ENCODE measurements at places on chromosomes 11 and 22.

GRCh38 chr11:64891215-64891848 is 12.9 kb upstream of the EHD1 start:
- no peak for DNase-seq

GRCh38 chr11:78039391-78039918 is 16.4 kb upstream of the KCTD14 start:
- DNase-seq, result no peak

GRCh38 chr11:36265793-36266628 is 23.2 kb downstream of the COMMD9 start:
- peak; percentile 40 for DNase-seq

GRCh38 chr11:45724153-45724552 is 58.7 kb upstream of the CHST1 start:
- DNase-seq, result no peak

DNA sequence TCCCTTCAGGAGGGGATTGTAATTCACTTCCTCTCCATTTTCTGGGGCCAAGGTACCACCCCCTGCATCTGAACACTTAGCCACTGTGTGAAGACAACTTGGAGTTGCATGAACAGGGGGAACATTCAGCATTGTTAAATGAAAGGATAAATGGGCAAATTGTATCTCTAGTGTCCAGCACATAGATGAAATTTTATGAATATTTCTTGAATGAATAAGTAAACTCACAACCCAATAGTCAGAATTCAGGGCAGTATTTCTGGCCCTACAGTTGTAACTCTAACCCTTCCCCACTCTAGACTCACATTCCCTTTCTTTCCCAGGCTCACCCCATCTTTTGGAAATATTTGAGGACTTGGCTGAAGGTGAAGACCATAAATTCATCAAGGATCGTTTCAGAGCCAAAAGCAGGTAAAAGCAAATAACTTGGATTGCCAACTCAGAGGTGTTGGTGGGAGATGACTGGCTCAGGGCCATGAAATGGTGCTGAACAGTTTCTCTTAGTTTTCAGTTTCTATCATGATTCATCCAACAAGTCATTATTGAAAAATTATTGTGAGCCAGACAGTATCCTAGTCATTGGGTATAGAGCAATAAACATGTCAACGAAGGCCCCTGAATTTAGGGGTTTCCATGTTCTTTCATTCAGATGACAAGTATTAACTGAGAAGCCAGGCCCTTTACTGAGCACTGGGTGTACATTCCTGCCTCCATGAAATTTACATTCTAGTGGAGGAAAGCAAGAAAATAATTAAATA is 33.3 kb upstream of the ZC3H12C start:
- DNase-seq, result no peak

DNA sequence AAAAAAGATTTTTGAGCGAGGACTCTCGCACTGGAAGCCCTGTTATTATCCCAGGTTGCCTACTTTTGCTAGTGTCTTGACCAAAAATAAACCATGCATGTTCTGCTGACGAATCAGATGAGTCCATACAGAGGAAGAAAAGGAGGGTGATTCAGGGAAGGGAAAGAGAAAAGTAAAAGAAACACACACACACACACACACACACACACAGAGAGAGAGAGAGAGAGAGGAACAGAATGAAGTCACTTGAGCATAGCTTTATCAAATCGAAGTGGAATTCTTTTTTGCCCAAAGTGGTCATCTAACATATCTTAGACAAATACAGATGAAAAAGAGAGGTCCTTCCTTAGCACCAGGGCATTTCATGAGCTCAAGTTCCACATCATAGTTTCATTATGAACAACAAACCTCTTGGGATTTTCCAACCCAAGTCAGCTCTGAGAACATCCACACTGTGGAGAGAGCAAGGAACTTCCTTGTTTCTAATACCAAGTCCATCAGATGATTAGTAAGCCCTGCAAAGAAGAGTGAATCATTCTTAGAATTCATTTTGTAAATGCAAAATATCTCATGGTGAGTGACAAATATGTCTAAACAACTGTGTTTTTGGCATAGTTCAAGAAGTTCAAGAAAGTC is 7.7 kb upstream of the MMP12 start:
- DNase-seq, result no peak

GRCh38 chr11:65329944-65330403 is 3.7 kb upstream of the DPF2 start:
- DNase-seq, result peak; percentile 65

DNA sequence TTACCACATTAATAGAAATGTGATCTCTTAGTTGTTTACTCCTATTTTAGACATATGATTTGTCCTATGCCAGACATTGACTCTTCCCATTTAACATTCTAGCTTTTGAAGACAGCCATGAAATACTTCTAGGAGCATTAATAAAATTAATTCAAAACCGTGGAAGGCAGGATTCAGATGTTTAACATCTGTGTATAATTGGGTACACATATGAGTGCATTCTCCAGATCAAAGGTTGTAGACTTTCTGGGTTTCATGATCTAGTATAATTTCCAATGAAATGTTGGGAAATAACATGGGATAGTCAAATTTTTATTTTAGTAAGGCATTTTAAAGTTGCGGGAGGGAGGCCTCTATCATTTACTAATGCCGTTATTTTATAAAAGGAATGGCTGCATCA is 35.2 kb upstream of the CCDC89 start:
- no peak for DNase-seq

- DNase-seq, result no peak
Observed at GRCh38 chr22:38733329-38733723, 22.5 kb downstream of the SUN2 start.

GRCh38 chr11:35815556-35816315 is 128.1 kb upstream of the LDLRAD3 start:
- DNase-seq, result no peak

DNA sequence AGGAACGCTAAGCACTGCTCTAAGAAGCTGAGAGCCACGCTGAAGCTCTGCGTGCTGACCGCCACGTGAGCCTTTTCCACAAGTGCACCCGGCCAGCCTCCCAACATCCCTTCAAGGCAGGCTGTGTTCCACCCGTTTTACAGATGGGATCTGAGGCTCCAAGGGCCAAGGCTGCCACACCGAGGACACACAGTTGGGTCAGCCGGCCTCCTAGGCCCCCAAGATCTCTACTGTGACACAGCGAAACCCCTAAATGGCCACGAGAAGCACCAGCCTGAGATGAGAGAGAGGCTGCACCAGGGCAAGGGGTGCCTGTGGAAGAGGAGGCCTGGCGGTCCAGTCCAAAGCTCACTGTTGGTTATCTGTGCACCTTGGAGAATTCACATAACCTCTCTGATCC is 11.8 kb upstream of the CD5 start:
- no peak for DNase-seq

DNA sequence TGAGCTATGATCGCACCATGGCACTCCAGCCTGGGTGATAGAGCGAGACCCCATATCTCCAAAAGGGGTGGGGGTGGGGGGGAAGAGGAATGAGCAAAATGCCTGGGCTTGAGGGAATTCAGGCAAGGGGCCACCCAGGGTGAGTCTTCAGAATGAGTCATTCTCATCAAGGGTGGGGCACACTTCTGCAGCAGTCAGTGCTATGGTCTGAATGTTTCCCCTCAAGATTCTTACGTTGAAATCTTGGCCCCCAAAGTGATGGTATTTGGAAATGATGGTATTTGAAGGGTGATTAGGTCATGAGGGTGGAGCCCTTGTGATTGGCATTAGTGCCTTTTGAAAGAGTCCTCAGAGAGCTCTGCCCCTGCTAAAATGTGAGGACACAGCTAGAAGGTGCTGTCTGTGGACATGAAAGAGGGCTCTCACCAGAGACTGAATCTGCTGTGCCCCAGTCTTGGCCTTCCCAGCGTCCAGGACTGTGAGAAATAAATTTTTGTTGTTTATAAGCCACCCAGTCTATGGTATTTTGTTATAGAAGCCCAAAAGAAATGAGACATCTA is 86.4 kb upstream of the THY1 start:
- no peak for DNase-seq

- DNase-seq, result no peak
Observed at GRCh38 chr11:93850594-93851018, at the start of gene VSTM5. Gene VSTM5, minus strand, starts transcription at chr11:93850618. Its CDS starts 116 bp downstream, at chr11:93850502.

DNA sequence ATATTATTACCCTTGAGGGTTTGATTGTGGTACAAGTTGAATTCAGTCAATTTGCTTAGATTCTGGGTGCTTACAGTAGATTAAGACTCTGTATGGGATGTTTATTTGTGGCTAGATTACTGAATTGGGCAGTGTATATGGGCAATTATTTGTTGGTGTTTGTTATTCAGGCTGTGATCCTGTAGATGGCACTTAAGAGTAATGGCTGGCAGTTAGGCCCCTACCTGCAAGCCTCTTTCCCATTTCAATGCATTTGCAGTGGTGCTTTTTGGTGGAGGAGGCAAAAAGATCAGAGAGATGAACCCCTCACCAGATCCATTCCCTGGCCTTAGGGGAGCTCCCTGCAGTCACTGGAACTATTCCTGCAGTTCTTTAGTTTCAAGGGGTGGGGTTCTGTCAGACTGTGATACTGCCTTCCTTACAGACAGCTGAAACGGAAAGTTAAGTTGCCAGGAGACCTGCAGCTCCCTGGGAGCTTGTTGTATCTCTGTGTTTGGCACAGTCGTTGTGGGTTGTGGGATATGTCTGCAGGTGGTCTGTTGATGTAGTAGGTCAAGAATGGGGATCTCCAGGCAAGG is 199.5 kb downstream of the AASDHPPT start:
- DNase-seq, result no peak

DNA sequence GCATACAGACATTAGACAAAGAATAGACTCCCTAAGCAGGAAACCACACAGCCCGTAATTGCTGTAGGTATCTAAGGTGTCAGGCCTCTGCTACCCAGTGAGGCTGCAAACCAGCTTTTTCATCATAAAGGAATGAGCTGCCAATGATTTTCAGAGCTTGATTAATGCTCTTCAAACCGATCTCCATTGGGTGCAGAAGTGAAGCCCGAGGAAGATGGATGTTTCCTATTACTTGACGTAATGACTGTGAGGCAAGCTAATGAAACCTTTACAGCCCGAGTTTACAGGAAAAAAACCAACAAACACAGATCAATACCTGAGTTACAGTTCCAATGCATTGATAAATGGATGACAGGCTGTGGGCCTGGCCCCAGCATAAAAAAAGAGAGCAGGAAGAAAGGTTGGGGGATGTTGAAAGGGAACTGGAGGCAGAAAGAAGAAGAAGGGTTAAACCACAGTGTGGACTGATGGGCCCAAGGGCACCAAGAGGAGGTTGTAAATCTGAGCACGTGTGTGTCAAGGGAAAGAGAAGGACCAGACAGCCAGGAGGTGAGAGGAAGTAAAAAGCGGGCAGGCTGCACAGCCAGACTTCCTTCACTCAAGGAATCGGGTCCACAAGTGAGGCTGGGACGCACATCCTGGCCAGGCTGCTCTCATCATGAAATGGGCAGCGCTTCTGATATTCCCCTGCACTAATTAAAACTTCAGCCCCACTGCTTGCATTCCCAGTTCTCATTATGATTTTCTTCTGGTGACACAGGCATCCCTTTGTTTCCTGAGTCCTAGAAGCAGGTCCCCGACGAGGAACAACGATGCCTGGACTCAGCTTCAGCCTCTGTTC is 70.6 kb upstream of the NTM start:
- no peak for DNase-seq

GRCh38 chr11:81839016-81839415 is 894.6 kb downstream of the FAM181B start:
- DNase-seq, result no peak

DNA sequence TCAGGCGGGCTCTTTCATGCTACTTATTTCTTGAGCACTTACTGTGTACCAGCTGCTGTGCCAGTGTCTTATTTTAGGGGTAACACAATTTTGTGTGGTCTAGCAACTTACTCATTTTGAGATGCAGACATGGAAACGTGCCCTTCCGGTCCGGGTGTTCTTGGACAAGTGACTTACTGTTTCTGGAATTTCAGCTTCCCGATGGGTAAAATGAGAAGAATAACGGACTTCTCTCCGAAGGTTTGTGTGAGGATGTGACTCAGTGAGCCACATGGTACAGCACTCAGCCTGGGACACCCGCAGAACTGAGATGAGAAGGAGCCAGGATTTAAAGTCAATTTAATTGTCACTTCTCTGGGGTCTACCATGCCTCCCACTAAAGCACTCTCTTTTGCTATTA is 114.5 kb upstream of the SYT13 start:
- DNase-seq, result no peak

DNA sequence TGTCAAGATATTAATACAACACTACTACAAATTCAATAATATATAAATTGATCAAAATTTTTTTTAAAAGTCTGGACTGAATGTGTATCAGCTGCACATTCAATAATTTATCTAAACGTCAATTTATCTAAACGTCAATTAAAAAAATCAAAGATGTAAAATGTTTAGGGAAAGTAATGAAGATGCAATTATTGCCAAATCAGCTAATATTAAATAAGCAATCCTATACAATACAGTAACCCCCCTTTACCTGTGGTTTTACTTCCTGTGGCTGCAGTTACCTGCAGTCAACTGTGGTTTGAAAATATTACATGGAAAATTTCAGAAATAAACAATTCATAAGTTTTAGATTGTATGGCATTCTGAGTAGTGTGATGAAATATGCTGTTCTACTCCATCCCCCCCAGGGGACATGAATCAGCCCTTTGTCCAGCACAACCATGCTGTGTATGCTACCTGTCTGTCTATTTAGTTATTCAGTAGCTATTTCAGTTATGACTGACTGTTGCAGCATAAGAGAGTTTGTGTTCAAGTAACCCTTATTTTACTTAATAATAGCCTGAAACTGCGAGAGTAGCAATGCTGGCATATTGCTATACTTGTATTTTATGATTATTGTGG is 72.2 kb downstream of the CWF19L2 start:
- DNase-seq, result no peak

DNA sequence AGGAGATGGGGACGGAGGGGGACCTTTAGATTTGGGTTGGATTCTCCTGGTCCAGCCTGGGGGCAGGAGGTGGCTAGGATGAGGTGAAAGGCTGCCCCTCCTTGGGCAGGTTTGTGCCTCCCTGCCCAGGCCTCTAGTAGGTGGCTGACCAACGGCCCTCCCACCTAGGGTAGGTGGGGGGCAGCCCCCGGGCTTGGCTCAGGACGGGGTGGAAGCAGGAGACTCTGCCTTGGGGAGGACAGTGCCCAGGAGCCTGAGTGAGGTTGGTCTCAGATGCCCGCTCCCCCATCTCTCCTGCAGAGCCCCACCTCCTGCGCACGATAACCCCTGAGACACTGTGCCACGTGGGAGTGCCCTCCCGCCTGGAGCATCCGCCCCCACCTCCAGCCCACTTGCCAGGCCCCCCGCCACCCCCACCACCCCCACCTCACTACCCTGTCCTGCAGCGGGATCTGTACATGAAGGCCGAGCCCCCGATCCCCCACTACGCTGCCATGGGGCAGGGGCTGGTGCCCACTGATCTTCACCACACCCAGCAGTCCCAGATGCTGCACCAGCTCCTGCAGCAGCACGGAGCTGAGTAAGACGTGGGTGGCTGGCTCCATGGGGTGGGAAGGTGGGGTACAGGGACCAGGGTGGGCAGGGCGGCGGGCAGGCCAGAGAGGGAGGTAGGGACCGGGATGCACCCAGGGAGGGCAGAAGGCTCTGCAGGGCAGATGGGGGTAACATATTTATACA is 17.7 kb downstream of the MYRF start:
- DNase-seq, result no peak

DNA sequence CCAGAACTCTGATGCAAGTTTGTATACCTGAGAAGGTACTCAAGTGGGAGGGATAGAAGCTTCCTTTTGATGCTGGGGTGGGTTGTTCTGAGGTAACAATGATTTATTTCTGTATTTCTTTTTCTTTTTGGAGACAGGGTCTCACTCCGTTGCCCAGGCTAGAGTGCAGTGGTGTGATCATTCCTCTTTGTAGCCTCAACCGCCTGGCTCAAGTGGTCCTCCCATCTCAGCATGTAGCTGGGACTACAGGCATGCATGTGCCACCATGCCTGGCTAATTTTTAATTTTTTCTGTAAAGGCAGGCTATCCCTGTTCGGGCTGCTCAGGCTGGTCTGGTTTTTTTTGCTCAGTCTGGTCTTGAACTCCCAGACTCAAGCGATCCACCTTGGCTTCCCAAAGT is 7.9 kb downstream of the KDM2A start:
- no peak for DNase-seq

Data from stimulated activated CD8-positive, alpha-beta memory T cell treated with anti-CD3 and anti-CD28 coated beads, Interleukin-15, amount 100 ng/mL, for 24 hours (primary cell).